ENCODE measurements at places on chromosomes 5 and 9.

DNA sequence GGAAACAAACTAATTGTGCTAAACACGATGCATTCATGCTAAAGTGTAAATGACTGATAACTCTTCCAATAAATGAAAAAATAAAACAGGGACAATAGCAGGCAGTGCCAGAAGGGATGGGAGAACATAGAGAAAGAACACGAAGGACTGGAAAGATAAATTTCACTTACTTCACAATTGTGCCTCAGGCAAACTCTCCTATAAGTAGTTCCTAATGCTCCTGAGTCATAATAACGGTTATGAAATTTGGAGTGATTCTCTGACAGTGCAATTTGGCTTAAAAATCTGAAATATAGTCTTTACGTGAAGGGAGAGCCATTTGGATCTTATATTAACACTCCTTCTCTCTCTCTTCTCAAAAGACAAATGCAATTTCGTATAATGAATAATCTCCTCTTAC, 2218.5 kb downstream of the MAT2B start:
- no peak for DNase-seq

GRCh38 chr5:82982846-82983245, 94.3 kb downstream of the TMEM167A start:
- DNase-seq: no peak

DNA sequence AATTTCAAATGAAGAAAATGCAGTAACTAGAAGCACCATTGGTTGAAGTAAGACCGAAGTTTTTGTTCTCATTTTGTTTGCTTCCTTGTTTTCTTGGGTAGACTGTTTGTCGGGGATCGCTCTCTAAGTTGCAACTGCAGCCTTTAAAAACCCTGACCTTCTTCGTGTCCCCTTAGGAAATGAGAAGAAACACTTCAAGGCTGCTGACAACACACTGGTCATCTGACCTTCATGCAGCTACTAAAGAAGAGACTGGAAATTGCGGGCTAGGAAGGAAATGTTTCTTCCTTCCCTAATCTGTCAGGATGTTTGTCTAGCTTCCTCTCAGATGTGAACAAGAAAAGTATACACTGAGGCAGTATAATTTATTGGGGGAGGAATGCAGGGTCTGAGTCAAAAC, 50.7 kb upstream of the CHSY3 start:
- DNase-seq: no peak

DNA sequence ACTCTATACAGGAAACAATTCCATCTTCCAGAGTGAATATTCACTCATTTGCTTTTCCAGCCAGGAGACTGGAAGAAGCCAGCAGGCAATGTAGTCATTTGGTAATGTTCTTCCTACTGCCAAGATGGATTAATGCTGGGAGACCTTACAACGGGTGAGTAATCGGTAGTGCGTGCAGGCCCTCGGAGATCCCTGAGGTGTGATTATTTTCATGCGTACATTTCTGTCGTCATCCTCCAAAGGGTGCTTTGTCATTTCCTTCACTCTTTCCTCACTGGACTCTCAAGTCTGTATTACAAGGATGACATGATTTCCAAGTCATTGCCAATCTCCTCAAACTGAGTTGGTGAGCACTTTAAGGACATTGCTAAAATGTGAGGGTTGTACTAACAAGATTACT, 263.5 kb downstream of the CWC27 start:
- no peak for DNase-seq

DNA sequence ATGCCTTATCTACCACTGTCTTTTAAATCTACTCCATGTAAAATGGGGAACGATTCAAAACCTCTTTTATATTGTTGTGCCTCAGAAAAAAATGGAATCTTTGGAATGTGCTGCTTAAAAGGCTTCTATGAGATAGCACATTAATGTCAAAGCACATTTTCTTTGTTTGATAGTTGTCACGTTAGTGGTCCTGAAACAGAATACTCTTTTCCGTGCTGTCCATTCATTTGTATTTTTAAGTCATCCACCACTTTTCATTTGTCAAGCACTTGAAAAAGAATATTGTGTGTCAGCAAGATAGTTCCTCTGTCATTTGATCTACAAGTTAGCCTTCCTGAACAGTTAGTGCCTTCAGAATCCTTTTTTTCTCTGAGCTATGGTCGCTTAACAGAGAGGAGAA, 246.9 kb downstream of the MAST4 start:
- no peak for DNase-seq

GRCh38 chr5:132300577-132301343, 6.6 kb downstream of the SLC22A4 start:
- DNase-seq: no peak

- DNase-seq: no peak
These were observed 1201.2 kb upstream of the CDH6 start for GRCh38 chr5:29992248-29992647.

DNA sequence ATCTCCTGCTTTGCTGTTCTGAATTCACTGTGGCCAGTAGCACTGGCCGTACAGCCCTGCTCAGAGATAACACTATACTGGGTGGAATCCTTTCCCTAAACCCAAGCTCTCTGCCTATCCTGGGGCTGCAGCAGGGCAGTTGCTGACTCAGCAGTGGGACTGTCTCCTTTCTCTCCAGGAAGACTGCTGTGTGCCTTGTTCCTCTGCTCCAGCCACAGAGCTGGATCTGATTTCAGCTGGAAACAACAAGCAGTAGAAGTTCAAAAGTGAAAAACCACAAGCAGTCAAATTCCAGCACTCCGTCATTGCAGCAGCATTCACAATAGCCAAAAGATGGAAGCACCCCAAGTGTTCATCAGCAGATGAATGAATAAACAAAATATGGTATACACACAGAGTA, 105.0 kb downstream of the FBXL7 start:
- no peak for DNase-seq

GRCh38 chr5:111486926-111487325, 25.4 kb downstream of the STARD4 start:
- no peak for DNase-seq

DNA sequence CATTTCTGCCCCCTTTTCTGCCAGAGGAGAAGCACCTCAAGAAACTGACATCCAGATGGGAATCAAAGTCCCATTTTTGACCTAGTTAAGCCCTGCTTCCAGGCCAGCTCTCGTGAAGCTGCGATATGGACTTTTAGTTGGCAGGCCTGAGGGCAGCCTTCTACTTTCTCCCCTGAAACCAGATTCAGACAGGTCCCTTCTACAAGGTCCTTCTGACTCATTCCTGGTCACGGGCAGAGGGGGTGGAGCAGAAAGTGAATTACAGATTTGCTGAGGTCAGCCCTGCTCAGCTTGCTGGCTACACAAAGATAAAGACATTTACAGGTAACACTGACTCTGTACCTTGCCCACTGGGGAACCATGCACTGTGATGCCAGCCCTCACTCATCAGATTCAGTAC, 52.8 kb upstream of the TUT7 start:
- DNase-seq: peak; percentile 4

DNA sequence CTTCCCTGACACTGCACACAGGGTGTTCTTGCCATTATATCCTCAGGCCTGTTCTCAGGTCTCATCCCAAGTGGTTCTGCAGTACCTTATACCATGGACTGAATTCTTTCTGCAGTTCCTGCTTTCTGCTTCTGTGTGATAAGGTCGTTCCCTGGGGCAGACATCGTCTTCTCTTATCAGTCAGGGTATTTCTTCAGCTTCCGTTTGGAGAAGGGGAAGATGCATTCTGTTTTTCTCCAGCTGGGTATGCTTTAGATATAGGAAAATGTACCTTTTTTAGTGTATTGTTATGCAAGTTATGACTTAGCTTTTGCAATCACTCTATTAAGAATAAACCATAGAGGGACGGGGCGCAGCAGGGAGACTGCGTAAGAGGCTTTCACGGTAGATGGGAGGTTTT, 31.1 kb downstream of the RALGPS1 start:
- no peak for DNase-seq

- no peak for DNase-seq
These were observed 6.9 kb downstream of the YTHDC2 start for GRCh38 chr5:113520429-113520828.

GRCh38 chr9:127783111-127784008, 2.5 kb upstream of the CDK9 start:
- no peak for DNase-seq

- DNase-seq: no peak
These were observed 685.0 kb downstream of the SLCO4C1 start for GRCh38 chr5:101611039-101611438.

DNA sequence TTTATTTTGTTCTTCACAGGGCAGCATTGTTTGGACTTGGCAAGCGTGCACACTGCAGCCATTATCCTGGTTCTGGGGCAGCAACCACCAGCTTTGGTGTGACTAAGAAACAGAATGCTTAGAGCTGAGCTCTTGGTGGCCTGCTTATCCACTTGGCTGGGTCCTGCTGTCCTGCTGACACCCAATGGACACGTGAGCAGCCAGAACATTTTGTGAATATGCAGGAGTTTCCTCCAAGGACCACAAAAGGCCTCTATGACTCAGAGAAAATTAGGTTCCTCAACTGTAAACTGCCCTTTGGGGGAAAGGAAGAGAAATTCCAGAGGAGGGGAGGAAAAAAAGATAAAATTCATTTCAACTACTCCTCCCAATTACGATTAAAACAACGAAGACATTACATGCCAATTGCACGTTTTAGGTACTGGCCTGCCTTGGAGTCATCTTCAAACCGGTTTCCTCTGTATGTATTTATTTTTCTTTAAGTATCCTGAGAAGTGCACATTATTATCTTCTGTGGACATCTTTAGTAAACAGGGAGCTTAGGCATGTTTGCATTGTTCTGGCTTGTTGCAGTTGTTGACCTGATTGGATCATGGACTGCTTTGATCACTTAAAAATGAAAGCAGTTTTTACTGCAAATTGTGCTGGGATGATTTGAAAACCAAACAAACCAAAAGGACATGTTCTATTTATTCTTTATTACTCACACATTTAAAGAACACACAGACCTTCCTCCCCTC, 82.3 kb upstream of the TLE4 start:
- peak; percentile 21 for DNase-seq

GRCh38 chr5:166058660-166059059, 2232.8 kb upstream of the WWC1 start:
- no peak for DNase-seq

DNA sequence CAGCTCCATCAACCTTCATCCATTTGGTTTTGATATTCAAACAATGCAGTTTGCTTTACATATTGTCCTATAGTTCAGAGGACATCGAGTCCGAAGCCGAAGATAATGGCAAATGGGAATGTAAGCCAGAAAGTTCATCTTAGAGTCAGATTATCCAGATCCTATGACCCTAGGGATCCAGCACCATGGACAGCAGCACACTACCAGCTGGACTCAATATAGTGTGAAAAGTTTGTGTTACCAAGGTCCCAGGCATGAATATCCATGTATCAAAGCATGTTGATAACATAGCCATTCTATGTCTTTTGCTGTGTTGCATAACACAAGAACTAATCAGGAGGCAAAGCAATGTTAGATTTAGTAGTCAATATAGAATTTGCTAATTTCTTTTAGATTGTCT, 46.3 kb downstream of the FSTL4 start:
- DNase-seq: peak; percentile 19

- DNase-seq: no peak
These were observed 281.9 kb upstream of the PUM3 start for GRCh38 chr9:3125602-3126405.

- no peak for DNase-seq
These were observed 56.3 kb upstream of the SPEF2 start for GRCh38 chr5:35561396-35561795.

DNA sequence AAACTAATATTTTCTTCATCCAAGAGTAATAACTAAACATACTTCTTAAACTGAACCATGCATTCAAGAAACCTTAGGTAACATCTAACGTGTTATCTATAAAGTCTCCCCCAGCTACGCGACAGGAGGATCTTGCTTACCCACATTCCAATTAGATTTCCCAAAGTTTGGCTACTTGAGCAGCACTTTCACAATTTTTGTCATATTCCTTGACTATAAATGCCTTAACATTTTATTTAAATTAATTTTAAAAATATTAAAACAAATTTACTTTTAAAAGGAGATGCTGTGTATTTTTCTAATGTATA, 25.3 kb upstream of the IFNE start:
- DNase-seq: no peak

GRCh38 chr5:171639205-171639621, 146.4 kb upstream of the SMIM23 start:
- DNase-seq: no peak

DNA sequence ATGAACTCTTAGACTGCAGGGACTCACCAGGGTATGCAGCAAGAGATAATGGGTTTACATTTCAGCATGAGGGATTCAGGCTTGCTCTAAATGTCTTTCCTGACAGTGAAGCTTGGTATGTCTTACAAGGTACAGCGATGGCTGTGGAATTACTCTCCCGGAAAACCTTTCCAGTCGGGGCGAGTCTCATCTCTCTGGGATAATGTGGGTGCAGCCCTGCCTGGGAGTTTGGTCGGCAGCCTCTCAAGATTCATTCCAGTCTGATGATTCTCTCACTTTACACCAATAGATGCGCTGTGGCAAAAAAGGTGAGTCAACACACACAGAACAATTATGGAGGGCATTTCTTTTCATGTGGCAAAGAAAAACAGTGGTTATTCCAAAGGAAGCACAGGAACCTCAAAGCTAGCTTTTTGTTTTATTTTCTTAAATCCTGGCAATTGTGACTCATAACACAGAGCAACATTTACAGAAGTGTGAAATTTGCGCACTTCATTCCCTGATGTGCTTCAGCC, 190.3 kb downstream of the DCP2 start:
- no peak for DNase-seq

DNA sequence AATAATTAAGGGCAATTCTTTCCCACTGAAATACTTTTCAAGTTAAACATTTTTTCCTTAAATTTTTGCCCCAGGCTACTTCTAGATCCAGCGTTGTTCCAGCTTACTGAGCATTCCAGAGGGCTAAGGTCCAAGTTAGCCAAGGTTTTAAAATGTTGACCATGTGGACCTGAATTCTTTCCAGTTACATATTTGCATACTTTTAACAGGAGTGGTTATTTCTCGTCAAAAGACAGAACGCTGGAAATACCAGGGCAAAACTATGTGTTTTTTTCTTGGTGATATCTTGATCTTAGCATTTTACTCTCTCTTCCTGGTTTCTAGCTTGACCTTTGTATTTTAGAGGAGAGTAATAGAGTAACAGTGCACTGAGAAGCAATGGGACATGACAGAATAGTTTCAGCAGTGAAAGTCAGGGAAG, 32.8 kb downstream of the TMC1 start:
- peak; percentile 46 for DNase-seq

DNA sequence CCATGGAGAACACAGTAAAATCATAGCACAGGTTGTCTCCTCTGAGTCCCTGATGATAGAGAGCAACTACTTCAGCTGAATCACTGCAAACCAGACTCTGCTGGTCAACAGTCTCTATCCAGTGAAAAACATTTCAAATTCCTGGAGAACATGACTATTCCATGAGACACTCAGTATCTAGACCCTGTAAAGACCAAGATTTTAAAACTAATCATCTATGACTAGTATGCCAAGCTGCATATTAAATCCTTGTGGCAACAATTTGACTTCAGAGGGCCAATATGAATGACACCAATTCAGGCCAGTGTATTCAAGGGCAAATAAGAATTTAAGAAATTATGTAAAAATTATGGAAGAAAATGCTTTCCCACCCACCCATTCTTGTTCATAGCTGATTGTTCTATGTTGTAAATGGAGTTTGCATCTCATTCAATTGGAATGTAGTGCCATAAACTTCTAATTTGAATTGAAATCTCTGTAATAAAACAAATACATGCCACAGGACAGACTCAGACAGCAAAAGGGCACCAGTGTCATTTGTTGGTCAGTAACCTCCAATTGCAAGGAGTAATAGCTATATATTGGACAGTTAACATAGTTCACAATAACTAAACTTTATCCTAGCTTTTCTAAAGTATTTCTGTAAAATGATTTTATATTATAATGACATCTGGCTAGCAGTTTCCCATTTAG, 80.1 kb upstream of the LPAR1 start:
- DNase-seq: peak; percentile 8

- DNase-seq: no peak
These were observed 8.5 kb upstream of the ANKH start for GRCh38 chr5:14879937-14880589.

All from HTR-8/SVneo (cell line).